Smooth muscle cell of the coronary artery (primary cell): ENCODE measurements at places on chromosomes 16 and 17. TPM values are rescaled to one million over a fixed set of nuclear protein-coding genes. Genes with fewer than 3 reads are reported as not detected.

The PDK2 gene
- 18.3 and 42.1 TPM in 2 replicates for total RNA-seq

The TPSG1 gene
- not detected in 2 replicates for total RNA-seq

The SLC6A2 gene
- not detected in 2 replicates for total RNA-seq

The CTRB2 gene
- not detected in 2 replicates for total RNA-seq

The RHBDL3 gene
- under 0.01 and 0.12 TPM in 2 replicates for total RNA-seq

The C16orf46 gene
- total RNA-seq, result not detected in 2 replicates

The KRT33B gene
- not detected in 2 replicates for total RNA-seq

The EEF2K gene
- total RNA-seq, result 19.7 and 29.4 TPM in 2 replicates

The ALOX12B gene
- not detected in 2 replicates for total RNA-seq

The CIBAR2 gene
- 0.15 TPM in 1 of 2 replicates, not detected in the other for total RNA-seq

The NXN gene
- total RNA-seq, result 2.2 and 5.9 TPM in 2 replicates

The HIC1 gene
- 8.3 and 20.7 TPM in 2 replicates for total RNA-seq

The IKZF3 gene
- total RNA-seq, result not detected in 2 replicates

The SRCIN1 gene
- under 0.01 and 0.12 TPM in 2 replicates for total RNA-seq
